ENCODE measurements at places on chromosomes 4 and X.

- peak; percentile 49 for DNase-seq
These were observed 3.7 kb upstream of the BEX4 start for GRCh38 chrX:103211012-103211715.

- DNase-seq: no peak
These were observed 245.9 kb upstream of the GIMD1 start for GRCh38 chr4:106614441-106614840.

GRCh38 chr4:88751258-88752075 lies 53.8 kb upstream of the NAP1L5 start:
- DNase-seq: no peak

DNA sequence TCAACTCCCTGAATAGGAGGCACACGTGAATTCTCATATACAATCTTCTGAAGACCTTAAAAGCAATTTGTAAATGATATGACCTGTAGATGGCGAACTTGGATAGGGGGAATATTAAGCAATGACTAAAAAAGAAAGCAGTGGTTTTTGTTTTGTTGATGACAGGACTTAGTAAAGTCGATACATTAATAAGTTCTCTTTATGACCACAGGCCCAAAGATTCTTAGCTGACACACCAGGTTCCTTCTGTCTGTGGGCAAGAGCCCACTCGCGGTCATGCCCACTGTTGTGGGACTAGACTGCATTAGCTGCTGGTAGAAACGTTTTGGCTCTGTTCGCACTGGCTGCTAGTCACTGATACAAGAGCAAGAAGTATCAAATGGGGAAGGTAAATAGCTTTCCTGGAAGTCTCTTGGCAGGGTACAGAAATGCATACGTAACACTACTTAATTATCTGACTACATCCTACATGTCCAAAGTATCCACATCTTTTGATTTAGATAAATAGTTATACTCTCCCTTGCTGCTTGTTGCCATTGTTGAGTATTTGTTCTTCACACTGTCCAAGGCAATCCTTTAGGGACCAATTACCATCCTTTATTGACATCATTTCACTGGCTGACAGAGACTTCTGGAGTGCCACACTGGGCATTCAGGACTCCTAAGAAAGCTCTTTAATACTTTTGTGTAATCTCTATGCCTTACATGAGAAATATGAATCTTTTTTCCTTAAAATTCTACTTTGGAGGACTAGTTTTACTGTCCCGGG lies 31.0 kb downstream of the ALPK1 start:
- DNase-seq: peak; percentile 30

DNA sequence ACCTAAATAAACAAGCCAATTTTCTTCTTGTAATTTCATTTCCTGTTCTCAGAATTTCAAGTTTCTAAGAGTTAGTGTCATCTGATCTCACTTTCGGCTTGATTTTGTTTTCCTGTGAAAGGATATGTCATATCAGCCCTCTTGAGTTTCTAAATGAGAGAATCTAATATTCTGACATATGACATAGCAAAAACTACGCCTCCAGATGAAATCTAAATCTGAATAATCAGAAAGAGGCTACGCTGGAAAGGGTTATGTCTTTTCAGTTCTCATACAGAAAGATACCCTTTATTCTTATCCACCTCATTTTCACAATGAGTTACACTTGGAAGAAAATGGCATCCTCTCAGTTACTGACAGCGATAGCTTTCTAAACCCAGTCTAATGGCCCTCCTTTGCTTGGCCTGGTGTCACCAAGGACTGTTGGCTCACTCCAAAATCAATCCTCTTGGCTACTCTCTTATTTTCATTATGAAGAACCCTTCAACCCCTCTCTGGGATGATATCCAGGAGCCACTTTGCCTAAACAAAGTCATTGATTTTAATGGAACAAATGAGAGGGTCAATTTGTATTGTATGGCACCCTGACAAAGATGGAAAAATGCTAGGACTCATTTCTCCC lies 65.6 kb downstream of the ASB9 start:
- no peak for DNase-seq

- DNase-seq: peak; percentile 70
These were observed 12.2 kb upstream of the PRDM8 start for GRCh38 chr4:80184825-80185756.

DNA sequence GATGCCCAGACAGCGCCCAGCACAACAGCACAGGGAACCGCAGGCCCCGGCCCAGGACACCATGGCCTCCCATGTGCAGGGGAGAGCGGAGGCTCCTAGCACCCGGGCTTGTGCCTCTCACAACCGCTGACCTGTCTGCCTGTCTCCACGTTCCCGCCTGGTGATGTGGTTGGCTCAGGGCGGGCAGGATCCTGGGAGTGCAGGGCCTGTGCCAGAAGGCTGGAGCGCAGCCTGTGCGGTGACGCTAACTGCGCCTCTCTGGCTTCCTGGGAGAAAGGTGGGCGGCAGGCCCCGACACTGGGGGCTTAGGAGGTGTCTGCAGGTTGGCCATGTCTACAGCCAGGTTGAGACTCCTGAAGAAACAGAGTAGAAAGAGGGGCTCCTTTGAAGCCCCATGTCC lies 48.7 kb downstream of the CPZ start:
- no peak for DNase-seq

DNA sequence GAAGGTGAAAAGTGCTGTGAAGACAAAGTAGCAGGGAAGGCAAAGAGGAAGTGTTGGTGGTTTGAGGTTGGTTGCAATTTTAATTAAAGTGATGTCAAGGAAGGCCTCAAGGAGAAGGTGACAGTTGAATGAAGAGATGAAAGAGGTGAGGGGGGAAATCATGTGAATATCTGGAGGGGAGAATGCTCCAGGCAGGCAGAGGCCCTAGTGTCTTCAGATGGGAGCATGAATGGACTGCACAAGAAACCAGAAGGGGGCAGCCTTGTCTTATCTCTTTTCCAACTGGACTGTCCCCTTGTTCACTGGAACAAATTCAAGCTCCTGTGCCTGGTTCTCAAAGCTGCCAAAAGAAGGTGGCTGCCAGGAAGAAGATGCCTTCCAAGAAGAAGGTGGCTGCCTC lies 68.4 kb downstream of the MAOB start:
- peak; percentile 21 for DNase-seq

DNA sequence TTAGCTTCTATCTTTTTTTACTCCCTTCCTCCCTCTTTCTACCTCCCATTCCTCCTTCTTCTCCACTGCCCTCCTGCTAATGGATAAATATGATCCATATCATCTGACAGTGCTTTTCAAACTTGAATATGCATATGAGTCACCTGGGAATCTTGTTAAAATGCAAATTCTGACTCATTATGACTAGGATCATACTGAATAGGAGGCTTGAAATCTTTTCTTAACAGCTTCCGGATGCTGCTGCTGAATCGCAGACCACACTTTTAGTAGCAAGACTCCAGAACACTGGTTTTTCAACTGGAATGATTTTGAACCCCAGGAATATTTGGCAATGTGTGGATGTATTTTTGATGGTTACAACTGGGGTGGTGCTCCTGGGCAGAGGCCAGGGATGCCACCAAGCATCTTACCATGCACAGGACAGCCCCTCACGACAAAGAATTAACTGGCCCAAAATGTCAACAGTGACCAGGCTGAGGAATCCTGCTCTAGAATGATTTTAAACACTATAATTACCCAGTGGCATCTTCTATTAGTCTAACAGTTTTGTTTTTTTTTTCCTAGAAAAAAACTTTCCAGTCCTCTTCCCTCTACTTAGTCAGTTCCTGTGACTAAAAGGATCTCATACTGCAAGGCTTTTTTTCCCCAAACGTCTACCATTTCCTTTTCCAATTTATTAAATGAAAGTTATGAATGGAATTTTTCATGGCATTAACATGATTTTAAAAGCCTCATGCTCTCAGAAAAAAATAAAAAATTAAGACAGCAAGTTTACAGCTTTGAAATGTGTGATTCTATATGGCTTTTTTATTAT lies 10.6 kb upstream of the PYURF start:
- DNase-seq: no peak

DNA sequence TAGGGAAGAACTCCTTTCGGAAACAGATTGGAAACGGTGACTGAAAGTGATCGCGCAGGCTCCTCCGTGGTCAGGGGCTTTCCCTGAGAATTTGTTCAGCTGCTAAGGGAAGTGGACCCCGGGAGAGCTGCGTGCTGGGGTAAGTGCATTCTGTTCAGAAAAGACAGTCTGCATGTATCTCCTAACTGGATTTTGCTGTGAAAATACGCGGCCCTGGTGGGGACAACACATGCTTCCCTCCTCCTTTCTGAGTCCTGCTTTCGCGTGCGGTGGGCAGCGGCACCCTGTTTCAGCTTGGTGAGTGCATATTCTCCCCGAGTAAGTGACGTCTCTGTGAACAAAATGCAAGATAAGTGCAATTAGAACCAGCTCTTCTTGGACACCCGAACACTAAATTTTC lies 195.6 kb downstream of the STIM2 start:
- no peak for DNase-seq

GRCh38 chr4:11488657-11489452 lies 60.2 kb upstream of the HS3ST1 start:
- peak; percentile 5 for DNase-seq

GRCh38 chr4:155005395-155006090 lies 202.9 kb upstream of the NPY2R start:
- no peak for DNase-seq

DNA sequence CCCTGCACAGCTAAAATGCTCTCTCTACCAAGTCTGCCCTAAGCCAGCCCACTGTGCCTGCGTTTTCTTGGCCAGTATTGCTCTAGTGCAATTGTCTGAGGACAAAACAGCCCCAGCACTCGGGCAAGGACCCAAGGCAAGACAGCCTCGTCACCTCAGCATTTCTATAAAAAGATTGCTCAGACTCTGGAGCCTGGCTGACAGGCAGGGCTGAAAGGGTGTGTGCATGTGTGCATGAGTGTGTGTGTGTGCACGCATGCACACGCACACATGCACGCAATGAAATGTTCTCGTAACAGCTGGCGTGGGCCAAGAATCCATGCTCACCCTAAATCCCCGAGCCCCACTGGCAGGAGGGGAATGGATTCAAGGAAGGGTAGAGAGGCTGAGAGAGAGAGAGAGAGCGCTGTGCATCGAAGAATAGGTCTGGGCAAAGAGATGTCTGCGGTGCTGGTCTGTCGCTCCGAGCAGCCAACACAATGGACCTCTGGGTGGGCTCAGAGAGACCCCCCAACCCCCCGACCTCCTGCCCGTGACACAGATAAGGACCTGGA lies 579.2 kb downstream of the BCOR start:
- DNase-seq: peak; percentile 37

GRCh38 chrX:113759422-113759821 lies 824.5 kb upstream of the HTR2C start:
- no peak for DNase-seq

- no peak for DNase-seq
These were observed 405.0 kb upstream of the MAGEB18 start for GRCh38 chrX:25733148-25733547.

DNA sequence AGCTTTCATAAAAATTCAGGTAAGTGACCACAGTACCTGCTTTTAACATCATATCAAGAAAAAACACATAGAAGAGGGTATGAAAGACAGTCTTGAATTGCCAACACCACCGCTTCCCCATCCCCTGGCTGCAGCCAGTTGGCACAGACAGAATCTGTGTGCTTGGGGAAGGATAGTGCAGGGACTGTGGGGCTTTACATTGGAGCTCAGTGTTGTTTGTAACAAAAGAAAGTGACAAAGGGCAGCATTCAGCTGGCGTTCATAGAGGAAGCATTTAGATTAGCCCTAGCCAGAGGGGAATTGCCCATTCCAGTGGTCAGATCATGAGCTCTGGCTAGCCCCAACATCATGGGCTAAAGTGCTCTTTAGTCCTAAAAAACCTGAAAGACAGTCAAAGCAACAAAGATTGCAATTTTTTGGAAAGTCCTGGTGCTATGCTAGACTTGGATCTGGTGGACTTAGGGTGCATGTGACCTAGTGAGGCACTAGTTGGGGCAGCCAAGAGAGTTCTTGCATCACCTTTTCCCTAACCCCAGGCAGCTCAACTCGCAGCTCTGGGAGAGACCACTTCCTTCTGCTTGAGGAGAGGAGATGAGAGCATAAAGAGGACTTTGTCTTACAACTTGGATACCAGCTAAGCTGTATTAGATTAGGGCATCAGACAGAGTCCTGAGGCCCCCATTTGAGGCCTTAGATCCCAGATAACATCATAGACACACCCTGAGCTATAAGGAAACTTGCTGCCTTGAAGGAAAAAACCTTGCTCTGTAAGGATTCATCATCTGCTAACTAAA lies 1602.4 kb upstream of the ADGRL3 start:
- DNase-seq: no peak

DNA sequence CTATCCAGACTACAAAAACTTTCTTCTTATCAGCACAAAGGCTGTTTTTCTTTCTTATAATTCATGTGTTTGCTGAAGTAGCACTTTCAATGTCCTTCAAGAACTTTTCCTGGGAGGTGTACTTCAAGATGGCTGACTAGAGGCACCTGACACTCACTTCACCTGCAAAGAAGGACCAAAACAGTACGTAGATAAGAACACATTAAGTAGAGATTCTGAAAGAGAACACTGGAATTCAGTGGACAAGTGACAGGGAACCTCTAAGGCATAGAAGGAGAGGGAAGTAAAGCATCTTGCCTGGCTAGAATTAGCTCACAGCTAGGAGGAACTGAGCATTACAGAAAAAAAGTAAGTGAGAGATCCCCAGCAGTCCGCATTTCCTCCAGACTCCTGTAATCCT lies 21.7 kb upstream of the BMP15 start:
- no peak for DNase-seq

Data from H7 (cell line).